ENCODE measurements at places on chromosomes 3 and 15.
A peak's percentile ranks its signal among the peaks of the same experiment; 100 is the strongest.

- H3K36me3 ChIP-seq, result no peaks in the 10 kb centered on the region
- no peak overlapping the region for H3K27ac ChIP-seq
- DNase-seq, result no peak
- no peak overlapping the region for H3K4me3 ChIP-seq
- no peaks in the 10 kb centered on the region for H3K4me1 ChIP-seq
These were observed 185.2 kb upstream of the GADL1 start for GRCh38 chr3:31079689-31080088.

DNA sequence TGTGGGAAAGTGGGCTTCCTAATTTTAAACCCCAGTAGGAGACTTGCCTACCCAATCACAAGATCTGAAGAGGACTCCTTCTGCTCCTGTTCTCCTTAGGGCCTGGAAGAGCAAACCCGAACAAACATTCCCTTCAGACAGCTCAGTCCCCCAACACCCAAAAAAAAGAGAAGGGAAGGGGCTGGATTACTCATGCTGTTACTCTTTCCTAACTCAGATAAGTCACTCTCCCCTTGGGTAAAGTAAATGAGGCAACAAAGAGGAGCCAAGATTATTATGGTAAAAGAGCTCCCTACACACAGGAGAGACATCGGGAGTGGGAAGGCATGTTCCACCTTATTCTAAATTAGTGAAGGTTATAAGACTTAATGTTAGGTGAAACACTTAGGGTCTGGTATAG is 18.1 kb upstream of the LEKR1 start:
- H3K27ac ChIP-seq, result no peak overlapping the region
- no peaks in the 10 kb centered on the region for H3K4me1 ChIP-seq
- no peaks in the 10 kb centered on the region for H3K36me3 ChIP-seq
- no peak overlapping the region for H3K4me3 ChIP-seq
- peaks cover 1% of the 10 kb centered on the region for H3K27me3 ChIP-seq
- DNase-seq, result no peak

DNA sequence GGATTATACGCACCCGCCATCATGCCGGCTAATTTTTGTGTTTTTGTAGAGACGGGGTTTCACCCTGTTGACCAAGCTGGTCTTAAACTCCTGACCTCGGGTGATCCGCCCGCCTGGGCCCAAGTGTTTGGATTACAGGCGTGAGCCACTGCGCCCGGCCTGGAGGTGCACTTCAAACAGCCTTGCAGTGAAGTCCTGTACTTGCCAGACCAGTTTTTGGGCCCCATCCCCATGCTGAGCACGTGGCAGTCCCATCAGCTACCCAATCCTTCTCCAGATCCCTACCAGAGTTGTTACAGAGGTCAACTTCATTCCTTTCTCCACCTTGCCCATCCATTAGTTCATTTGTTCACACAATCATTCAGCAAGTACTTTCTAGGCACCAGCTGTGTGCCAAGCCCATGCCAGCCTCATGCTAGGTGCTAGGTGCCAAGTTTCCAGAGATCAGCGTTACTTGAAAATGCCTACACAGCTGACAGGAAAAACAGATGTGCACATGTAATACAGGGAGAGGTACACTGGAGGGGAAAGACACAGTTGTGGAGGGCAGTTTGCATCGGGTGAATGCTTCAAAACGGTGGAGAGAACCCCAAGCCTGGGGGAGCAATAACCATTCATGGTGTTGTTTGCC is 2.2 kb downstream of the DNAH1 start:
- H3K4me1 ChIP-seq, result peaks cover 3% of the 10 kb centered on the region
- H3K27ac ChIP-seq, result no peak overlapping the region
- peak overlapping the region; percentile 62 for H3K4me3 ChIP-seq
- no peaks in the 10 kb centered on the region for H3K36me3 ChIP-seq
- H3K27me3 ChIP-seq, result peaks cover 14% of the 10 kb centered on the region

GRCh38 chr15:92906020-92906419 is 5.9 kb downstream of the CHD2 start:
- peaks cover 7% of the 10 kb centered on the region for H3K4me1 ChIP-seq
- DNase-seq, result no peak
- H3K4me3 ChIP-seq, result no peak overlapping the region
- H3K36me3 ChIP-seq, result no peaks in the 10 kb centered on the region
- H3K27ac ChIP-seq, result no peak overlapping the region
- no peaks in the 10 kb centered on the region for H3K27me3 ChIP-seq

- no peak for DNase-seq
- H3K4me1 ChIP-seq, result no peaks in the 10 kb centered on the region
- no peaks in the 10 kb centered on the region for H3K36me3 ChIP-seq
- H3K4me3 ChIP-seq, result no peak overlapping the region
- H3K27me3 ChIP-seq, result no peaks in the 10 kb centered on the region
- H3K27ac ChIP-seq, result no peak overlapping the region
These were observed 57.0 kb downstream of the ISG20 start for GRCh38 chr15:88695691-88696251.

DNA sequence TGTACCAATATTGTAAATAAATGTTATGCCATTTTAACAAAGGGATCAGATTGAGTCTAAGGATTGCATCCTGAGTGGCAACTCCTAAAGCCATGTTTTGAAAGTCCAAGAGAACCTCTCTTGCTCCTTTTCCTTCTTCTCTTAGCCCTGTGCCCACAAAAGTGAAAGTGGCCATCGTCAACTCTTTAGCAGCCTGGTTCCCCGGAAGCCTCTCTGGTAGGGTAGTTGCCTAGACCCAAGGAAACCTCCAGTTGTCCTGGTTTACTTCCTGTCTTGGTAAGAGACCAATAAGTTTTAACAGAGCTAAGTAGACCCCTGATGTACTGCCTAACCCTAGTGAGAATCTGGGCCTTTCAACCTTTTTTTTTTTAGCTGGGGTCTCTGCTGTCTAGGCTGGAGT is 10.2 kb upstream of the ITPKA start:
- peaks cover 15% of the 10 kb centered on the region for H3K36me3 ChIP-seq
- H3K4me3 ChIP-seq, result no peak overlapping the region
- H3K27ac ChIP-seq, result no peak overlapping the region

All from H1 (cell line).